ENCODE measurements at places on chromosomes 2 and 18.

- DNase-seq = no peak
These were observed 4.5 kb downstream of the RBKS start for GRCh38 chr2:27885661-27886060.

GRCh38 chr18:25349926-25350487, 2.0 kb downstream of the ZNF521 start:
- DNase-seq = no peak

DNA sequence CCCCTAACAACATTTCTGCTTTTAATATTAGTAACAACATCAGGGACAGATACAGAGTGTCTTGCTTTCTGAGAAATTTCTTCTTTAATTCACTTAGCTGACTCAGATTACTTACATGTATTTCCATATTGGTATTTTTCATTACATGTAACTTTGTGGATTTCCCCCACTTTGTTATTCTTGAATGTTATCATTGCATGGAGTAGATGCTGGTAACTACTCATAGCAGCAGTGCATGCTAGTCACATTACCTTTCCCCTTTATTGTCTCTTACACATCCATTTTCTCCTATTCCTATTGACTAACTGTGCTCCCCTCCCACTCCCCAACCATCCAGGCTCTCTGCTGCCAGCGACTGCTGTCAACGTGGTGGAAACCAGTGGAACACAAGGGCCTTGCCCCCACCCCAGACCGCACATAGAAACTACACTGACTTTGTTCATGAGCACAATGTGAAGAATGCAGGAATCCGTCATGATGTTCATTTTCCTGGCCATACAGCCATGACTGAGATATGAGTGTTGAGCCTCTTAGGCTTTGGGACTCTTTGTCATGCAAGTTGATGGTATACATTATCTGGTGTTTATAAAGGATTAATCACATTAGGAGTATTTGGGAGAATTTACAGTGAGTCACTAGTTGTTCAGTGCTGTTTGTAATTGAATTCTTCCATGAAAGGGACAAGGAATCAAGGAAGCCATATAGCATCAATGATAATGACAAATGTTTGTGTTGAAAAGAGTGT, 91.0 kb downstream of the EPB41L5 start:
- no peak for DNase-seq

- no peak for DNase-seq
These were observed 376.7 kb downstream of the XIRP2 start for GRCh38 chr2:167265004-167265403.

- DNase-seq = no peak
These were observed 267.4 kb upstream of the NRXN1 start for GRCh38 chr2:51299370-51299769.

DNA sequence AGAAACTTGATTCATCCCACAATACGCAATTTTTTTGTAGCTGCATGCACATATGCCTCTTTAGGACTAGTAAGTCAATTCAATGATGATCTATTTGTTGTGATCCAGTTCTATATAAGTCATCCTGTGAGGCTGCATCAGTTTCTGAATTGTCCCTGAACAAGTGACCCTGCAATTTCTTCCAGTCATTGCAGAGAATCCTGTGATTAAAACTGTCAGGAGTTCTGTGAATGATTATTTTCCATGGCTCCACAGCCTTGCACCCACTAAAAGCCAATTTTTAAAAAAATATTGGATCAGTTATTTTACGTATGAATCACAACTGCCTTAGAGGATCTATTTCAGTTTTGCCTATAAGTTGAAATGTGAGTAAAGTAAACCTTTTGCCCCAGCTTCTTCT, 1585.0 kb upstream of the ACVR2A start:
- DNase-seq = no peak

DNA sequence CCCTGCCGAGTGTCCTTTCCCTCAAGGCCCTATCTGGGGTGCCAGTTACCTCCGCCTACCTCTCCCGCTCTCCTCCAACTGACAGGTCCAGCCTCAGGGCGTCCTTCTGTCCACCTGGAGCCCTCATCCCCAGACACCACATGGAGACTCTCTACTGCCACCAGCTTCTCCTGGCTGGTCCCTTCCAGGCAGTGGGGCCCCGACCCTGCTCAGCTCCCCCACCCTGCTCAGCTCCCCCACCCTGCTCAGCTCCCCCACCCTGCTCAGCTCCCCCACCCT, 74.0 kb upstream of the ODC1 start:
- no peak for DNase-seq
